Heart left ventricle (tissue), 16 donors: ENCODE measurements at places on chromosomes 16 and 17. TPM values are rescaled to one million over a fixed set of nuclear protein-coding genes. Genes with fewer than 3 reads are reported as not detected.

GRCh38 chr17:65438708-65439294 lies 122.6 kb downstream of the AXIN2 start:
- no peak overlapping the region for H3K27ac ChIP-seq
- no peaks in the 10 kb centered on the region for H3K36me3 ChIP-seq
- H3K27me3 ChIP-seq: no peaks in the 10 kb centered on the region

GRCh38 chr17:75404731-75405364 lies 630 bp downstream of the GRB2 start:
- H3K27ac ChIP-seq: peak overlapping the region; percentile 97
- no peaks in the 10 kb centered on the region for H3K27me3 ChIP-seq
- no peaks in the 10 kb centered on the region for H3K36me3 ChIP-seq
- H3K4me1 ChIP-seq: peaks cover 53% of the 10 kb centered on the region
- peak; percentile 68 for DNase-seq

GRCh38 chr17:83154311-83155127 lies 75.1 kb downstream of the METRNL start:
- no peak overlapping the region for H3K27ac ChIP-seq
- no peaks in the 10 kb centered on the region for H3K4me1 ChIP-seq
- no peaks in the 10 kb centered on the region for H3K27me3 ChIP-seq
- DNase-seq: no peak
- no peaks in the 10 kb centered on the region for H3K36me3 ChIP-seq
- H3K4me3 ChIP-seq: no peak overlapping the region

The TP53TG3F gene
- not detected for polyA plus RNA-seq

DNA sequence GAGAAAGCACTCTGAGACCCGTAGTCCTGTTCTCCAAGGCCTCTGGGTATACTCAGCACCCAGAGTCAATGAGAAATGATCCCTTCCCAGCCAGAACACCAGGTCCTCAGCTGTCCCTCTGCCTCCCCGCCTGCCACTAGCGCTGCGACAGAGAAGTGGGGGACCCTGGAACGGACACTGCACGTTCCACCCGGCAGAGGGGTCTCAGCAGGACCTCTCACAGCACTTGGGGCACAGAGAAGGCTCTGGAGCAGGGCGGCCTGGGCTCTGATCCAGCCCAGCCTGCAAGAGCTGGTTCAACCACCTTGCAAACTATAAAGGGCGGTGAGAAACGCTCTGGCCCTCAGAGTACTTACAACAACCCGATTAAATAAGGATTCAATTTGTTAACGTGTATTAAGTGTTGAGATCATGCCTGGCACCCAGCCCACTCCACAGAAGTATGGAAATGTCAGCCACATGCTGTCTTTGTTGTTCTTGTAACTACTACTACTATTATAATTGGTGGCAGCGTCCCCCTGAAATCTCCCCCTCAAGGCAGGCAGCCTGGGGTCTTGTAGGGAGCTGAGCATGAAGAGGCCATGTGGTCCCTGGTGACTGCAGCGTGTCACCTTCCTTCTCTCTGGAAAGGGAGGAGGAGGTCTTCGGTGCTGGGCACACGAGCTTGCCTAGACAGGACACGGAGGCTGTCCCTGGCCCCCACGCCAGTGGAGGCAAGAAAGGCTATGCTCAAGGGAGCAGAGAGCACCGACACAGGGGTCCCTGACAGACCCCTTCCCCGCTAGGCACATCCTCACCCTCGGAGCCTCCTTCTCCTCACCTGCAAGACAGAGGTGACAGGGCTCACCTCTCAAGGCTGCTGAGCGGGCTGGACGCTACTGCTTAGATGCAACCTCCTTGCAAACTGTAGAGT lies 2.4 kb downstream of the OSGIN1 start:
- H3K36me3 ChIP-seq: peaks cover 21% of the 10 kb centered on the region
- H3K27ac ChIP-seq: peak overlapping the region; percentile 98
- no peak overlapping the region for H3K4me3 ChIP-seq
- H3K27me3 ChIP-seq: no peaks in the 10 kb centered on the region
- peak; percentile 45 for DNase-seq

The ARHGDIG gene
- polyA plus RNA-seq: 11.4 TPM

GRCh38 chr16:8187782-8188372 lies 402.4 kb downstream of the TMEM114 start:
- H3K27me3 ChIP-seq: no peaks in the 10 kb centered on the region
- H3K36me3 ChIP-seq: no peaks in the 10 kb centered on the region
- no peak overlapping the region for H3K27ac ChIP-seq

DNA sequence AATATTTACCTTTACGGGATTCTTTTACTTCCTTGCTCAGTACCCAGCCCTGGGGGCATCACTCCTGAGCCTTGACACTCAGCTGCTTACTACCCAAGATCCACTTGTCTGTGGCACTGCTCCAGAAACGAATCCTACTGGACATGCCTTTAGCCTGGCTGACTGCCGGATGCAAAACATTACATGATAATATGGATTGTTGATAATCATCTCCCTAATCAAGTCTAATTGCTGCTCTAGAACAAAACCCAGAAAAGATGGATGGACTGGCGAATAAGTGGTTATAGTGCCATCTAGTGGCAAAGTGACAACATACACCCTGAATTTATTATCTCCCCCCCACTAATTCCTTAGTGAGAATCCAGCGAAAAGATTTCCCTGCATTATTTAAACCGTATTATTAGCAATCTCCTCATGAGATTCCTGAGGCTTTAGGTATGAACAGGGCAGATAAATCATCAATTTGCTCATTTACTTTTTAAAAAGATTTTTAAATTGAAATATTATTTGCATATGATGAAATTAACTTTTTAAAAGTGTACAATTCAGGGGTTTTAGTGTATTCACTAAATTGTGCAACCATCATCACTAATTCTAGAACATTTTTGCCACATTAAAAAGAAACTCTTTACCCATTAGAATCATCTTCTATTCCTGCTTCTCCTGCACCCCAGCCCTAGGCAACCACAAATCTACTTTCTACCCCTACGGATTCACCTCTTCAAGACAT lies 61.6 kb downstream of the RGS9 start:
- H3K27ac ChIP-seq: no peak overlapping the region
- no peak for DNase-seq
- H3K27me3 ChIP-seq: no peaks in the 10 kb centered on the region
- H3K36me3 ChIP-seq: no peaks in the 10 kb centered on the region

- no peak overlapping the region for H3K27ac ChIP-seq
- H3K27me3 ChIP-seq: no peaks in the 10 kb centered on the region
- H3K4me1 ChIP-seq: no peaks in the 10 kb centered on the region
- DNase-seq: no peak
- no peaks in the 10 kb centered on the region for H3K36me3 ChIP-seq
- no peak overlapping the region for H3K4me3 ChIP-seq
These were observed 312.2 kb downstream of the RBFOX1 start for GRCh38 chr16:7644811-7645210.

DNA sequence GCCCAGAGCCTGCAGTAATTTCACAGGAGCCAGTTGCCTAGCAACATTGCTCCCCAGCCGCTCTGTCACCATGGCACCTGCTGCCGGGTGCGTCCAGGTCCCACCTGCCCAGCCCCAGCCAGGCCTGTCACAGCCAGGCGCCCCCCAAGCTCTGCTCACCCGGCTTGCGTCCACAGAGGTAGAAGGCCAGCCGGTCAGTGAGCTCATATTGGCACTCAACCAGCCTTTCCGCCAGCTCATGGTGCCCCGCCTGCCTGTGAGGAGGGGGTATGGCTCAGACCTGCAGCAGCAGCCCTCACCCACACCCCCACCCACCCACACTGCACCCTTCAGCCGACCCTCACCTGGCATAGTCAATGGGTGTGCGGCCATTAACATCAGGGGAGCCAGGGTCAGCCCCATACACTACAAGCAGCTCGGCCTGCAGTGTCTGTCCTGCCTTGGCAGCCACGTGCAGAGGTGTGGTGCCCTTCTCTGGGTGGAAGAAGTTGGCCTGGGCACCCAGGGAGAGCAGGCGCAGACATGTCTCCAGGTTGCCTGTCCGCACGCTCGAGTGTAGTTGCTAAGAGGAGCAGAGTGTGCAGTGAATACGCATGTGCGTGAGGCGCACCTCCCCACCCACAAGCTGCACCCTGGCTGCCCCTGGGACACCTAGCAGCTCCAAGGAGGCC lies 7.7 kb downstream of the GIT1 start:
- H3K36me3 ChIP-seq: peaks cover 56% of the 10 kb centered on the region
- peaks cover 31% of the 10 kb centered on the region for H3K4me1 ChIP-seq
- no peak overlapping the region for H3K27ac ChIP-seq
- DNase-seq: peak; percentile 19

The ABCC12 gene
- polyA plus RNA-seq: not detected

DNA sequence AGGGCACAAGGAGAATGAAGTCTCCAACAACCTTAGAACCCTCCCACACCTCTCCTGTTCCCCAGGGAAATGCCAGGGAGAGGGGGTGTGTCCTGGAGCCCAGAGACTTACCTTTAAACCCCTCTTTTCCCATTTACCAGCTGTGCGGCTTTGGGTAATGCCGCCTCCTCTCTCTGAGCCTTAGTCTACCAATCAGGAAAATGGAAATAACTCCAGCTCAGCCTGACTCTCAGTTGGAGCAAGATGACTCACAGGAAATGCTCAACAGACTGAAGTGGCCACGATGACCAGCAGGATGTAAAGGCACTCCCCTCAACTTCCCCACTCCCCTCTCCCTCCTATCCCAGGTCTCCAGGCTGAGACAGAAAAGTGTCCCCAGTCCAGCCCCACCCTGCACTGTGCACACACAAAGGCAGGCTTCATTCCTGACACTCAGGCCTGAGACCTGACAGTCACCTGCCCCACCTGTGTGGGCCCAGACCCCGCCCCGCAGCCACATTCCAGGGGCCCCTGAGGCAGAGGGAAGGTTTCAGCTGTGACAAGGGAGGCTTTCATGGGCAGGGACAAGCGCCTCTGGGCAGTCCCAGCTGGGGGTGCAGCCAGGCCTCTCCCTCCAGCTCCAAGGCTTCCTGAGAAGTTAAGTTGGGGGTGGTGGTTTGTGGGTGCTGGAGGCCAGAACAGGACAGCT lies 3.0 kb upstream of the KRT15 start:
- H3K27ac ChIP-seq: no peak overlapping the region
- no peaks in the 10 kb centered on the region for H3K36me3 ChIP-seq
- peaks cover 9% of the 10 kb centered on the region for H3K27me3 ChIP-seq

GRCh38 chr17:32141258-32141657 lies 1.0 kb upstream of the RHOT1 start:
- no peak for DNase-seq
- H3K27me3 ChIP-seq: no peaks in the 10 kb centered on the region
- peak overlapping the region; percentile 67 for H3K4me3 ChIP-seq
- no peaks in the 10 kb centered on the region for H3K36me3 ChIP-seq
- peak overlapping the region; percentile 93 for H3K27ac ChIP-seq
